CD4-positive, alpha-beta T cell treated with Interleukin-1 beta for 1 hour (primary cell): ENCODE measurements at places on chromosomes 5 and 9.

DNA sequence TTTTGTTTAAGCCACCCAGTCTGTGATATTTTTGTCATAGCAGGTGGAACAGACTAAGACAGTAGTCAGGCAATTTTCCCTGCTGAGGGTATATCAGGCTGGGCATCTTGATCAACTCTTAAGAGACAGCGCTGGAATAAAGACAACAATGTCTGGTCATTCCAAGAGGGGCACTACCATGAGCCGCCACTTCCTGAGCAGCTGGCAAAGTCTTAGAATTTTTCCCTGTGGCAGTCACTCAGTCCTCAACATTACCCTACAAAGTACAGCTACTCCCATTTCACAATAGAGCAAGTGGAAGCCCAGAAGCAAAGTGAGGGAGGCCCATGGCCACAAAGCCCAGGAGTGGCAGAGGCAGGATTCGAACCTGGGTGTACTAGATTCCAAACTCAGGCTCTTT, 74.8 kb downstream of the SH3PXD2B start:
- DNase-seq: no peak

GRCh38 chr9:135992486-135993408, 31.6 kb upstream of the UBAC1 start:
- peak; percentile 46 for DNase-seq

- peak; percentile 51 for DNase-seq
Measured at GRCh38 chr5:446883-447263, 3.9 kb downstream of the EXOC3 start.

DNA sequence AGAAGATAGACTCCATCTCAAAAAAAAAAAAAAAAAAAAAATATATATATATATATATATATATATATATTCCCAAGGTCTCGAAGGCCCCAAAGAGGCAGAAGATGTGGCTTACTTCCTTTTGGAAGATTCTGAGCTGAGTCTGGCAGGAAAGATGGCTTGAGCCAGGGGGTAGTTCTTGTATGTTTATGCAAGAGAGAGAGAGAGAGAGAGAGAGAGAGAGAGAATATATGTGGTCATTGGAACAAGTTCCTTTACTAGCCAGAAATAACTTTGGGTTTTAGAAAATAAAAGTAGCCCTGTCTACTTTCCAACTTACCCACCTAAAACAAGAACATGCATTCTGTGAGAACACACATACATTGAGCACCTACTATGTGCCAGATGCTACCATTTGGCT, 17.6 kb downstream of the NCS1 start:
- DNase-seq: no peak

DNA sequence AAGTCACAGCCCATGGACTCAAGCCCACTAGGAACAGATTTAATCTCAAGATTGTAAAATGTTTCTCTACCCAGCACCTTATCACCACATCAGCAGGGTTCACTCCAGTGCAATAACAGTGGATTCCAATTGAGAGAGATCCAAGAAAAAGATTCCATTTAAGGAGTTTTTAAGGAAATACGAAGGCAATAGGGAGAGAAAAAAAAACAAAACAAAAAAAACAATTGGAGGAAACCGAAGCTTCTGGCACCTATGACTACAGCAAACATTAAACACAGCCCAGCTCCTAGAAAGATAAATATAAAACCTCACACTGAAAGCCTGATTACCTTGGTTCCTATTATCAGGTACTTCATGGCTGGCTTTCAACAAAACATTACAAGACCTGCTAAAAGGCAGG, 192.7 kb downstream of the DAB2IP start:
- DNase-seq: no peak

DNA sequence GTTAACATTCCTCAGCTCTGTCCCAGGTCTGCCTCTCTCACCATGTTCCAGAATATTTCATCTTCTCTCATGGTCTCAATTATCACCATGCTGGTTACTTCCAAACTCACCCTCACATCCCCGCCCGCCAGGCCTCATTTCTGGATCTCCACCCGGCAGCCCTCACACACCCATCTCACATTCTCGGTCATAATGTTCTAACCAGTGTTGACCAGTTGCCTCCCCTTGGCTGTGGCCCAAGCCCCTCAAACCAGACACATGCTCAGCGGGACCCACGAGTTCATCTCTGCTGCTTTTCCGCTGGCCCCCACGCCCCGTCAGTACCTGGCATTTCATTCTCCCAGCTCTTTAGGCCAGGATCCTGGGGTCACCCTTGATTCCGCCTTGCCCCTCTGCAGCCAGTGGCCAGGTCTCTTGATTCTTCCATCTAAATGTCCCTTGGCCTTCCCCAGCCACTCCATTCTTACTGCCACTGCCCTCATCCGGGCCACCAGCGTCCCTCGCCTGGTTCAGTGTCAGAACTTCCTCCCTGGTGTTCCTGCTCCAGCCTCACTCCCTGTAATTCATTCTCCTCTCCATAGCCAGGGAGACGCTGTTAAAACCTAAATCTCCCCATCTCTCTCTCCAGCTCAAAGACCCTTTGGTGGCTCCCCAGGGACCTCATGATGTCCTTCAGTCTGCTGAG, 141.7 kb downstream of the MVB12B start:
- no peak for DNase-seq

GRCh38 chr5:130966990-130967525, 198.0 kb downstream of the HINT1 start:
- no peak for DNase-seq

- DNase-seq: no peak
Measured at GRCh38 chr5:6656680-6657079, 23.4 kb downstream of the SRD5A1 start.

DNA sequence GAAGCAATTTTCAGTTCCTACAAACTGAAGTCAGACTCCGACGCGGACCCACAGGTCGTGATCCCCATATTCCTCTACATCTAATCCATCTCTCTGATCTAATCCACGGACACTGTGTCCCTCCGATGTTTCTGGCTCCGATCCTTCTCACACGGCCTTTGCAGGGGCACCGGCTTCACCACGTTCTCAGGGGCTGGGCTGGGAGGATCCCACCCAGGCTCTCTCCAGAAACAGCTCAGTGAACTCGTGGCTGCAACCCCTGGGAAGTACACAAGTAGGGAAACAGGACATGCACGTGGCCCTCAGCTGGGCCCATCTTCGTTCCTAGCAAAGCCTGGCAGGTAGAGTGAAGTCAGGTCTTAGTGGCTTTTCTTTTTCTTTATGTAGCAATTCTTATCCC, 49.1 kb upstream of the OLFM1 start:
- no peak for DNase-seq

GRCh38 chr9:81146684-81147337, 542.5 kb downstream of the TLE1 start:
- no peak for DNase-seq

- DNase-seq: no peak
Measured at GRCh38 chr5:154451957-154452356, 6.2 kb downstream of the SAP30L start.

DNA sequence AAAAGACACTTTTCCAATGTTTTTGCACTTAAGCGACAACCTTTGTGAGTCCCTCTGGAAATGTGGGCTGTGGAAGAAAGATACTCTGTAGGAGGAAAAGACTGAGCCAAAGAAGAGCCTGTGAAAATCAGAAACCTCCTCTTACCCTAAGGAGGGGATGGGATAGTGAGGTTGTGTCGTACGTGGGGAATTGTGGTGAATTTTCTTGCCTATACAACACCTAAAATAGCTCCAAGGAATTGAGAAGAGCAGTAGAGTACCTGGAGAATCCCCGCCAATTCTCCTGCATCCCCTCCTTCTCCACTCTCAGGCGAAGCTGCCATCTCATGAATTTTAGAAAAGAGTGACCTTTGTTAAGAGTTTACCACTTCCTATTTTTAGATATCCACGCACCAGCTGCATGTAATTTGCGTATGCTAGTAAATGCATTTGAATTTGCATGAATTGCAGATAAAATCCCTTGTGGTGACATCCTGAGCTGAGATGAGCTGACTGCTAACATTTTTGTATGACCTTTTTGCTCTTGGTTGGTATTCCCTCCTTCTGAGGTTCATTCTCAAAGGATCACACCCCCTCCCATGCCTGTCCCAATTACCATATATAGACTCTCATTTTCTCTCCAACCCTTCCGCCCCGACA, 147.2 kb downstream of the PCSK5 start:
- no peak for DNase-seq

DNA sequence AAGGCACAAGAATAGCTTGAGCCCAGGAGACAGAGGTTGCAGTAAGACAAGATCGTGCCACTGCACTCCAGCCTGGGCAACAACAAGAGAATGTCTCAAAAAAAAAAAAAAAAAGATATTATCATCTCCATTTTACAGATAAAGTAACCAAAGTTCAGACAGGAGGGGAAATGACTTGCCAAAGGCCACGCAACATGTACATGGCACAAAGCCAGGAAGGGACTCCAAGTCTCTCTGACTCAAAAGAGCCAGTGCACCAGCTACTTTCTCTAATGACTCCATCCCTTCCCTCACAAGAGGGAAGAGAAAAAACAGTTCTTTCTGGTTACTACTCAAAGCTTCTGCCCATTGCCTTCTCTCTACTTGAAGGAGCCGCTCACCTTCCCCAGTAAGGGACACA, 34.1 kb downstream of the SIL1 start:
- DNase-seq: no peak

DNA sequence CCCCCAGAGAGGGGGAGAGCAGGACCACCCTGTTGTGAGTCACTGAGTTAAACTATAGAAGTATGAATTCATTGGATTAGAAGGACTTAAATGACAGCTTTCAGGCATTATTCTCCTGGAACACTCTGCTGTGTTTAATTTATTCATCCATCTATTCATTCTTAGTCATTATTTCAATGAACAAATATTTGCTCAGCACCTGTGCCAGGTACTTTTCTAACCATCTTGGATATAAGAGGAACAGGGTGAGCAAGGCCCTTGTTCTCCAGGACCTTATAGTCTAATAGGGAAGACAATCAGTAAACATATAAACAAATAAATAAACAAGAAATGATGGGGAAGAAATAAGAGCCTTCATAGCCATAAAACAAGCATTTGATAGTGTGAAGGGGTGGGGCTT, 483.9 kb upstream of the BRINP1 start:
- no peak for DNase-seq

DNA sequence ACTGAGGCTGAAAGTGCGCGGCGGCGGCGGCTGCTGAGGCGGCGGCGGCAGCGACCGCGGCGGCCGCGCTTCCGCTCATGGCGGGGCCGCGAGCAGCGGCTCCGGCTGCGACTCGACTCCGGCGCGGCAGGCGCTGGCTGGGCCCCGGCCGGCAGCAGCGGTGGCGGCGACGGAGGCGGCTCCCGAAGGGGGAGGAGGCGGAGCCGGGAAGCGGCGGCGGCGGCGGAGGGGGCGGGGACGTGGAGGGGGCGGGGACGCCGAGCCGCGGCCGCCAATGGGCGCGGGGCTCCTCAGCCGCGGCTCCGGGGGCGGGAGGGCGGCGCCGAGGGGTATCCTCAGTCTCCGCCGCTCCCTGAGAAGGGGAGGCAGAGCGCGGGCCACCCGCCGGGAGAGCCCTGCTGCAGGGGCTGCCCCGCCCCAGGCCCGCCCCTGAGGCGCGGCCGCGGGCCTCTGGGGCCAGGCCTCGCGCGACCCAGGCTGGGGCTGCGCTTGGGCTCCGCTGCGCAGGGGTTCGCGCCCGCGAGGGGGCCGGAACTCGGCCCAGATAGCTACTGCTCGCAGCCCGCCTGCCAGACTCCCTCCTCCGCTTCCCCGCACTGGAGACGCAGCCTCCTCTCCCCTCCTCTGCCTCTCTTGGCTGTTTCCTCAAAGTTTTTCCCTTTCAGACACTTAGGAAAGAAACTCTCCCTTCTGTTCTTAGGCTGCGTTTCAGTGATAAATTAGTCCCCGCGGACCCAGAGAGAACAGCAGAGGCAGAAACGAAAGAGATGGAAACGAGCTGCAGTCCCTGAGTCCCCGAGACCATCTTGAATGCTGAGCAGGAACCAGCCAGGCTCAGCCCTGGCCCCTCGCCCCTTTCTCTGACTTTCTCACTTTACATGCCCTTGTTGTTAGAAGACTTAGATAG, 85.0 kb upstream of the MELK start:
- peak; percentile 96 for DNase-seq

GRCh38 chr9:112081918-112082729, 93.0 kb downstream of the SUSD1 start:
- no peak for DNase-seq

GRCh38 chr5:16617274-16617968, 624 bp upstream of the RETREG1 start:
- peak; percentile 40 for DNase-seq

DNA sequence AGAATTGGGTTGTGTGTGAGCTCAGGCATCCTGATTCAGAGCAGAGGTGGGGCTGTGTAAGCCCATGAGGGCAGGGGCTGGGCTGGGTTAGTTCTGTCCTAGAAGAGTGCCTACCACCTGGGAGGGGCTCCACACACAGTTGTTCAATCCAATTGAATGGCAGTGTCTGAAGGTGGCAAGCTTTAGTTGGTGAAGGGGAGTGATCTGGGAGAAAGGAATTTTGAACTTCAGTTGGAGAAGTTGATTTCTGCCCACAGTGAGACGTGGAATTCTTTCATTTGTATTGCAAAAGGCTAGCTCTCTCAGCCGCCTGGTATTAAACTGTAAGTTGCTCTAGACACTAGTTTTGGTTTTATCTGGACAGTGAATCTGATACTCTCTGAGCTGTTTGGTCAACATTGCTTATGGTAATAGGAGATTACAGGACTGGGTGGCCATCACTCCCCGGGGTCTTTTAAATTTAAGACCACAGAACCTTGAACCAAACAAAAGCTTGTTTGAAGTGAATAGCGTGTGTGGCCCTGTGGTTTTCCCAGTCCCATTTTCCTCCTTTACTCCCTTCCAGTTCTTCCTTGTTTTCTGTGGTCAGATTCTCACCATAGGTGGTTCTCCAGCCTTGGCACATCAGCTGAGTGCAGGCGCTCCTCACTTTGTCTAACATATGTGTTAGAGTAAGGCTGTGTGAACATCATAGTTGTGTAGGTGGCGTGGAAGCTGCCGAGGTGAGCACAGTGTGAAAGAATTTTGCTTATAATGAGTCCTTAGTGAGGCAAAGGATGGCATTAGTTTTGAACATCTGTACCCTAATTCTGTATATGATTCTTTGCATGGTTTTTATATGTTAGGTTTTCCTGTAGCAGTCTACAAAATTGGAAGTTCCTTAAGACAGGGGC, 78.0 kb downstream of the ARHGAP26 start:
- no peak for DNase-seq

DNA sequence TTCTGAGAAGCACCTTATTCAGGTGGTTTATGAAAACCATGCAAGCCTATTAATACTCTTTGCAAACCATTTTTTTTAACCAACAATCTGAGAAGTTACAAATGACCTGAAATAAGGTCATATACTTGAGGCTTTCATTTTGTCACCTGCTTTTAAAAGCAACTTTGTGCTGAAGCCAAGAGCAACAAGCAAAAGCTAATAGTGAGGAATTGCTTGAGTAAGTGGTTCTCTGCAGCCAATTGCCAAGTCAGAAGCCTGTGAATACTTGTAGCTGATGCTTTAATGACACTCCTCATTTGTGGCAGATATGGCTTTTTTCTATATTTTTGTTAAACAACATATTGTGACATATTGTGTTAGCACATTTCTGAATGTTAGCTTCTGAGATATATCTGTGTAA, 126.7 kb upstream of the ZNF608 start:
- DNase-seq: no peak

DNA sequence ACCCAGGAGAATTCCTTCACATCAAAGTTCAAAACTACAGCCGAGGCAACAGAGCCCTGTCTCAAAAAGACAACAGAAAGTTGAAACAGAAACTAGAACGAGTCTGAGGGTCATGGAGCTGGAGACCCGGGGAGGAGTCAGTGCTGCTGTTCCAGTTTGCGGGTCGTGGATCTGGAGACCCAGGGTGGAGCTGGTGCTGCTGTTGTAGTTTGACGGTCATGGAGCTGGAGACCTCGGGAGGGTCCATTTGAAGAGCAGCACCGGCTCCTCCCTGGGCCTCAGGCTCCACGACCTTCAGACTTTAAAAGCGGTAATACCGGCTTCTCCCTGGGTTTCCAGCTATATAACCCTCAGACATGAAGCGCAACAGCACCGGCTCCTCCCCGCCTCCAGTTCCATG, 13.0 kb upstream of the LCN15 start:
- no peak for DNase-seq
